Common myeloid progenitor, CD34-positive (primary cell): ENCODE measurements at places on chromosomes 6 and 20.
A peak's percentile ranks its signal among the peaks of the same experiment; 100 is the strongest.

DNA sequence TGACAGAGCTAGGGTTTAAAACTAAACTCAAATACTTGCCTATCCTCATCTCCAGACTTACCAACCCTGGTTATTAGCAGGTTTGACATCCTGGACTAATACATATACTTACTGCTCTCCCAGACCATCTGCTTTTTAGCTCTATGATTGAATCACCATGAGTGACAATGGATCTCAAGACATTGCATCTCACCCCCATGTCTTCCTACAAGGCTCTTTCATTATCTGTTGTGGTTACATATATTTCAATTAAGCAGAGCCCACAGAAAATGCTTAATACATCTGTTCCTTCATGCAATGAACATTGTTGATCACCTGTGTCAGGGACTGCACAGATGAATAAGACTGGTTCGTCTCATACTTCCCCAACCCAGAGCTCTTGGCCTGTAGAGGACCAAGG is 19.4 kb downstream of the SAMD3 start:
- no peaks in the 10 kb centered on the region for H3K4me1 ChIP-seq
- H3K36me3 ChIP-seq = no peaks in the 10 kb centered on the region
- DNase-seq = no peak
- no peak overlapping the region for H3K4me3 ChIP-seq
- H3K27me3 ChIP-seq = no peaks in the 10 kb centered on the region

DNA sequence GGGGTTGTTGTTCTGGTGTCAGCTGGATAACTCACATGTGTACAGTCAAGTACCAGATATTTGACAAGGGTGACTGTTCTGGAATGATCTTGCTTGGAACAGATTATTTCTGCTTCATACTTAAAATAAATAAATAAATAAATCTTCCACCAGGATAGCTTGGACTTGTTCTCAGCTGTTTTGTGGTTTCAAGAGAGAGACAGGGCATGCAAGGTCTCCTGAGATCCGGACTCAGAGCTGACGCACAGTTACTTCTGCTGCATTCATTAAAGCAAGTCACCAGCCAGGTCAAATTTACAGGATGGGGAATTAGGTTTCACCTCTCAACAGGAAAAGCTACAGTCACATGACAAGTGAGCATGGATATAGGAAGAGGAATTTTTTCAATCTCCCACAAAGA is 285.0 kb upstream of the SPTLC3 start:
- peaks cover 1% of the 10 kb centered on the region for H3K27me3 ChIP-seq
- no peak overlapping the region for H3K27ac ChIP-seq
- no peaks in the 10 kb centered on the region for H3K4me1 ChIP-seq
- no peak overlapping the region for H3K4me3 ChIP-seq

GRCh38 chr6:125792172-125792571 is 1.4 kb downstream of the NCOA7 start:
- peaks cover 3% of the 10 kb centered on the region for H3K36me3 ChIP-seq
- DNase-seq = no peak
- H3K4me3 ChIP-seq = peak overlapping the region; percentile 94
- H3K27me3 ChIP-seq = no peaks in the 10 kb centered on the region

DNA sequence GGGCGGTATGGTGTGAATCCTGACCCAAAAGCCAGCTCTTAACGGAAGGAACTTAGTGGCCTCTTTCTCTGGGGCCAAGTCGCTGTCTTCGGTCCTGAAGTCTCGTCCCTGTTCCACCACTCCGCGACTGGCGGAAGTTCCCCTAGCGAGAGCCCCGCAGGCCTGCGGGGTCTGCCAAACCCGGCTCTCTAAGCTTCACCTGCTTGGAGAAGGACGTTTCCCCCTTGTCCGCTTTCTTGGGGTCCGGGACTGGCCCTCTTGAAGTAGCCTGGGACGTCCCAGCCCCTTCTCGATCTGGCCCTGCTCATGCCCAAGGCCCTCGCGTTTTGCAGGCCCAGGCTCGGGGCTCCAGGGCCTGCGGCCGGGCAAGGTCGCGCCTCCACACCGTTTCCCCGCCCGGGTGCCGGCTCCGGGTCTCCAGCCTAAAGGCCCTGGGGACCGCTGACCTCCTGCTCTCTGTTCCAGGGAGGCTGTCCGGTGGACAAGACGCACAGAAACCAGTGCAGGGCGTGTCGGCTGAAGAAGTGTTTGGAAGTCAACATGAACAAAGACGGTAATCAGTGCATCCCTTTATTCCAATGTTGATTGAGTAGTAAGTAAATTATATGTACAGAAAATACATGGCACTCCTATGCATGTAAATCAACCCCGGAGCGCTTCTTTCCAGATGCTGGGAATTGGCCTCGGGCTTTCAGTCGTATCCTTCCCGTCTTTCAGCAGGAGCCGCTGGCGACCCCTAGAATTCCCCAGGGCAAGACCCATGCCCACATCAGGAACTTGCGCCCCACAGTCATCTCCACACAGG is 8.8 kb downstream of the NR2E1 start:
- H3K27me3 ChIP-seq = peaks cover 68% of the 10 kb centered on the region
- peaks cover 24% of the 10 kb centered on the region for H3K4me1 ChIP-seq
- DNase-seq = peak; percentile 88
- H3K27ac ChIP-seq = no peak overlapping the region

DNA sequence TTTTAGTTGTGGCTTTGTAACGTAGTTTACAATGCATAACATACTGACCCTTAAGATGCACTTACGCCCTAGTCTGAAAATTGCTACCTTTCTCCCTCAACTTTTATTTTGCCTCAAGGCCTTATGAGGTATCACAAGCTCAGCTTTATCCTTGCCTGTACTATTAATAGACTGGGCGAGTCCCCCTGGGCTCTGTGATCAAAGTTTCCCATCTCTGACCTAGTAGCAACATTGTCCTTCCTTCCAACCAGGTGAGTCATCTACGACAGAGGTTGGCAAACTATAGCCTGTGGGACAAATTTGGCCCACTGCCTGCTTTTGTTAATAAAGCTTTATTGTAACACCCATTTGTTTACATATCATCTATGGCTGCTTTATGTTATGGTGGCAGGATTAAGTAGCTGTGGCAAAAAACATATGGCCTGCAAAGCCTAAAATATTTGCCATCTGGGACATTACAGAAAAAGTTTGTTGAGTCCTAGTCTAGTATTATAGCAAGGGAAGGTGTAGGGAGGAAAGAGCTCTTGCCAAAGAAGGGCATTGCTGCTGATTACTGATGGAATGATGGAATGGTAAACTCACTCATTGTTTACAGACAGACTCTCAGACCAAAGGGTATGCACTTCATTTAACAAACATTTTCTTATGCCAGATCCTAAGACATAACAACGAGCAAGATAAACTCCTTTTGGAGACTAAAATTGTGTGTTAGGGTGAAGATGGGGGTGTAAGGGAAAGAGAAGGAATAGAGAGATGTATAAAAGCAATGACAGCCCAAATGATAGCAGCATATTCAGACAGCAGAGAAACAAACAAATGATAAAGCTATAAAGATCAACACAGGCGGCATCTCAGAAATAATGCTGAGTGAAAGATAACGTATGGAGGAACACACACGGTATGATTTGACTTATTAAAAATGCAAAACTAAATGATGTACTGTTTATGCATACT is 74.2 kb downstream of the SLC22A23 start:
- peaks cover 3% of the 10 kb centered on the region for H3K4me1 ChIP-seq
- peaks cover 1% of the 10 kb centered on the region for H3K27me3 ChIP-seq
- no peak for DNase-seq
- H3K36me3 ChIP-seq = no peaks in the 10 kb centered on the region

DNA sequence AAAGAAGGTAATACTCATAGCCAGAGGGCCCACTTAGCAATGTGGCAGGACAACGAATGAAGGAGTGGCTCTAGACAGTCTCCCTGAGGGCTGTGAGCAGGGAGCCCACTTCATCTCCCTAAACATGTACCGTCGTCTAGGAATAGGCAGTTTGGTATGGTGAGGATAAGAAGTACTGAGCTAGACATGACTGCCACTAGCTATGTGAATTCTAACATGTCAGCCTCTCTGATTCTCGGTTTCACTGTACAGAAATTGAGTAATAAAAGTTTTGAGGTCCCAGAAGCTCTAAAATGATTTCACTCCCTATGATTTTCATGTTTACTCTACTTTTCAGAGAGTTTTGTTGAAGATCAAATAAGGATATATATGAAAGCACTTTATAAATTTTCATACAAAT is 107.1 kb downstream of the AHI1 start:
- DNase-seq = no peak
- no peaks in the 10 kb centered on the region for H3K27me3 ChIP-seq

- H3K36me3 ChIP-seq = no peaks in the 10 kb centered on the region
- H3K27me3 ChIP-seq = no peaks in the 10 kb centered on the region
These were observed 694.6 kb downstream of the QKI start for GRCh38 chr6:164108869-164109769.

- DNase-seq = no peak
- H3K27ac ChIP-seq = no peak overlapping the region
- H3K4me1 ChIP-seq = no peaks in the 10 kb centered on the region
- no peak overlapping the region for H3K4me3 ChIP-seq
These were observed 151.6 kb downstream of the SASH1 start for GRCh38 chr6:148494226-148494625.

GRCh38 chr20:51404297-51405060 is 138.0 kb downstream of the NFATC2 start:
- peak; percentile 9 for DNase-seq
- no peak overlapping the region for H3K4me3 ChIP-seq
- H3K4me1 ChIP-seq = peaks cover 7% of the 10 kb centered on the region
- peaks cover 58% of the 10 kb centered on the region for H3K36me3 ChIP-seq

DNA sequence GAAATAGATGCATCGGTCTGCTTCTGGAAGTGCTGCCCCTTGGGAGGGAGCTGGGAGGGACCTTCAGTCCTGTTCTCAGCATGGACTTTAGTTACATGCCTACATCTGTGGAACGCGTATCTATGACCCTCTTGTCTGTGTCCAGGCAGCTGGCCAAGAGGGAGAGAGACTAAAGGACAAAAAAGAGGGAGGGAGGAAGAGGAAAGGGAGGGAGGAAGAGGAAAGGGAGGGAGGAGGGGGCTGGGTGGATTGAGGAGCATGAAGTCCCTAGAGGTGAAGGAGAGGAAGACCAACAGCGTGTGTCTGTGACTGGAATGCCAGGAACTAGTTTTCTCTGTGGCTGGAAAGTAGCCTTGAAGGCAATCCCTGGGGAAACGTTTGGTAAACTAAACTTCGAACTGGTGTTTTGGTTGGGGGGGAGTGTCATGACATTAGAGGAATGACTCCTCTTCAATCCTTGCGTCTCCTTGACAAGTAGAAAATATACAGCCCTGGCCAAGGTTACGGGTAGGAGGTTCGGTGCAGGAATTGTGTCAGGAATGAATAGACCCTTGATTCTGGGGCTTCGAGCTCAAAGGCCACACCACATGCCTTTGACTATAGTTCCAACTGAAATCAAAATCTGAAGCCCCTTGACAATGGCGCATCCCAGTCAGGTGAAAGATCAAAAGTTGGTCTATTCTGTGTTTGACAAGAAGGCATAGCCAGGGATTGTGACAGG is 52.0 kb upstream of the PLEKHG1 start:
- no peak overlapping the region for H3K4me3 ChIP-seq
- H3K27ac ChIP-seq = no peak overlapping the region
- no peaks in the 10 kb centered on the region for H3K36me3 ChIP-seq
- peaks cover 15% of the 10 kb centered on the region for H3K27me3 ChIP-seq
- no peaks in the 10 kb centered on the region for H3K4me1 ChIP-seq

DNA sequence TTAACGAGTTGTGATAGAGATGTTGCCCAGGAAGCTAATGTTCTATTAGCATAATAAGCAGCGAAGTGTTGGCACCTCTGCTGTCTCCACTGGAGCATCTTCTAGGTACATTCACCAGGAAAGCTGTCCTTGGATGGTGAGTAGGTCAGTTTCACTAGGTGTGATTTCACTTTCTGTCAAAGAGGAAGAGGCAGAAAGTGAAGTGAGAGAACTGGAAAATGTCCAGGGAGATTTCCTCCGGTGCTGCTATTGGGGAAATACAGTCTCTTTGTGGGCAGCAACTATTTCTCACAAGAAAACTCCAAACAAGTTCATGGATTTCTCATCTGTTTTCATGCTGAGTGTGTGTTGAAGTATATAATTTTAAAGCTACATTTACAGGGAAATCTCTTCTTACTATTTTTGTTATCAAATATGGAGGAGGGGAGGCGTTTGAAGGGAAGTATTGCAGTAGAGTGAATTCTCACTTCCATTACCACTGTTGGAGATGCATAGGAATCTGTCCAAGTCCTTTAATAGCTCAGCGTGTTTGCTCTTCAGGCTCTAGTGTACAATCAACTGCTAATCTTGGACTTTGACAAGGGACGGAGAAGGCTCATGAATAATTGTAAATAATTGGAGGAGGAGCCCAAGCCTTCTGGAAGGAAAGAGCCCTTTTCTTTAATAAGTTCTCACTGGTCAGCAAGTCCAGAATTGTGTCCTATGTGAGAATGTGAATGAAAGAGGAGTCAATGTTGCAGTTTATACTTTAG is 16.1 kb upstream of the TSBP1 start:
- no peak overlapping the region for H3K27ac ChIP-seq
- H3K4me1 ChIP-seq = peaks cover 9% of the 10 kb centered on the region
- no peak overlapping the region for H3K4me3 ChIP-seq
- no peaks in the 10 kb centered on the region for H3K36me3 ChIP-seq
- no peak for DNase-seq
- H3K27me3 ChIP-seq = no peaks in the 10 kb centered on the region

DNA sequence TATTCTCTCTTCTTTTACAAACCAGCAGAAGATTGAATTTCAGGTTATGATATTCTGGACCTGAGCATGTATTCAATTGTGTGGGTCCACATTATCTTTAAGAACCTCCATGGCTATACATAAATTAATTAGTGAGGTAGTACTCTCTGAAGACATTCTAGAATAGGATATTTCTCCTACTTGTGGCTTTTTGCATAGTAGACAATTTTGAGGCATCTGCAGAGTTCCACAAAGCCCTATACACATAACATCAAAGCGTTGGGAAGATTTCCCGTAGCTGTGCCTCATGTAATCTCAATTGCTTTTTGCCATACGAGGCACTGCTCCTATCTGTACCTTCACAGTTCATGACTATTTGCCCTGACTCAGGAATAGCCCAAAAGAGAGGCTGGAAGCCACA is 395.4 kb upstream of the RGS17 start:
- no peaks in the 10 kb centered on the region for H3K27me3 ChIP-seq
- H3K4me3 ChIP-seq = no peak overlapping the region
- H3K27ac ChIP-seq = no peak overlapping the region
- H3K36me3 ChIP-seq = no peaks in the 10 kb centered on the region
- H3K4me1 ChIP-seq = no peaks in the 10 kb centered on the region

GRCh38 chr20:64254571-64255360 is 782 bp upstream of the PCMTD2 start:
- no peak for DNase-seq
- H3K27me3 ChIP-seq = no peaks in the 10 kb centered on the region
- H3K27ac ChIP-seq = no peak overlapping the region
- H3K4me1 ChIP-seq = peaks cover 27% of the 10 kb centered on the region

DNA sequence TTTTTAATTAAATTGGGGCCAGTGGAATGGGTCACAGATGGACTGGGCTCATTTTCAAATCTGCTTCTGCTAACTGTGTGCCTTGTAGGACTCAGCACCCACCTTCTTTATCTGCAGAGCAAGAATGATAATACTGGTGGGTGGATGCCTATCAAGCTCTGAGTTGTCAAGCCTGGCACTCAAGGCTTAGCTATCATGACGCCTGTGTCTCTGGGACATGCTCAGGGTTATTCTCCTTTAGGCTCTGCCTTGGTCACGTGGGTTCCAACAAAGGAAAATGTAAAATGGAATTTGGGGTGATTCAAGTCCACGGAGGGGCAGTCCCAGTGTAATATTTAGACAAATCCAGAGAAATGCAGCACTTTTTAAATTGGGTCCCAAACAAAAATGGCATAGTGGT is 202.3 kb downstream of the TSHZ2 start:
- no peak for DNase-seq
- H3K4me1 ChIP-seq = no peaks in the 10 kb centered on the region
- no peak overlapping the region for H3K4me3 ChIP-seq
- H3K27me3 ChIP-seq = no peaks in the 10 kb centered on the region
- H3K27ac ChIP-seq = peak overlapping the region; percentile 3
- H3K36me3 ChIP-seq = no peaks in the 10 kb centered on the region
